ENCODE measurements at places on chromosomes 5 and 9.
A peak's percentile ranks its signal among the peaks of the same experiment; 100 is the strongest.

DNA sequence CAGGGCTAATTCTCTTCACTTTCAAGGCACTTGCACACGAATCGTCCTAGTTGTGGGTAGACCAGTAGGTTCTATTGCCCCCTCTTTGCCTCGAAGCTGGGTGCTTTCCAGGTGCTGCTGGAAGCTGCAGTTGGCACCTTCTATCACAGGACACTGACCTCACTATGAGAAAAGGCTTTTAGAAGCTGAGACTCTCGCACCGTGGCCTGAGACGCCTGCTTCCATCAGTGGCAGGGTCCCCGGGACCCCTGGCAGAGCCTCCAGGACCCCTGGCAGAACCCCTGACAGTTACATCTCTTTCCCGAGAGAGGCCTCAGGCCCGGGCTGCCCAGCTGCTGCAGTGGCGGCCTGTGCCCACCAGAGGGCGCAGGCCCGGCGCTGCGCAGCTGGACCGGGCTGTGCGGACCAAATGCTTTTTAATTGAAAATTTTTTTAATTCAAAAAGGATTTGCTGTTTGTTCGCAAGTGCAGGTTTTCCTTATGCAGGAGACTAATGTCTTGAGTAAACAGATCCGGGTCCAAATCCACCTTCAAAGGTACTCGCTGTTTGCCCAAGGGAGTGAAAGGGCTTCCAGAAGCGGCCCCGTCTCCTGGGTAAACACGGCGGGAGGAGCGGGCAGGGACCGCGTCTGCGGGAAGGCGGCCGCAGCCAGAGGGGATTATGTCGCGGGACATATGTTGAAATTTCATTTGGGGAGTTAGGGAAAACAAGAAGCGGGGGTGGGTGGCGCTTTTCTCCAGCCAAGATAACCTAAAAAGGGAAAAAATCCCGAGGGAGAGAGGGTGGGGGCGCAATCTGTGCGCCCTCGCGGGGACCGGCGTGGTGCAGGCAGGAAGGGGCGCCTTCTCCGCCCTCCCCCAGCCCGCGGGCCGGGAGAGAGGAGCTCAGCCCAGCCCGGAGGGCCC lies 114.5 kb upstream of the LMX1B start:
- H3K4me1 ChIP-seq: peaks cover 2% of the 10 kb centered on the region
- H3K4me3 ChIP-seq: peak overlapping the region; percentile 10
- H3K27me3 ChIP-seq: peaks cover 42% of the 10 kb centered on the region
- DNase-seq: peak; percentile 44
- H3K27ac ChIP-seq: no peak overlapping the region
- H3K36me3 ChIP-seq: no peaks in the 10 kb centered on the region

- DNase-seq: no peak
- H3K27me3 ChIP-seq: no peaks in the 10 kb centered on the region
- peak overlapping the region; percentile 24 for H3K27ac ChIP-seq
- no peak overlapping the region for H3K4me3 ChIP-seq
- H3K4me1 ChIP-seq: peaks cover 41% of the 10 kb centered on the region
- peaks cover 22% of the 10 kb centered on the region for H3K36me3 ChIP-seq
Measured at GRCh38 chr5:76522103-76522935, 100.9 kb downstream of the F2RL2 start.

- DNase-seq: no peak
- peaks cover 81% of the 10 kb centered on the region for H3K4me1 ChIP-seq
- no peak overlapping the region for H3K4me3 ChIP-seq
- H3K27me3 ChIP-seq: peaks cover 10% of the 10 kb centered on the region
Measured at GRCh38 chr9:124210697-124211096, 47.1 kb upstream of the NEK6 start.

GRCh38 chr5:4198461-4198860 lies 602.8 kb downstream of the IRX1 start:
- no peaks in the 10 kb centered on the region for H3K36me3 ChIP-seq
- no peak overlapping the region for H3K4me3 ChIP-seq
- no peaks in the 10 kb centered on the region for H3K4me1 ChIP-seq
- H3K27me3 ChIP-seq: no peaks in the 10 kb centered on the region
- DNase-seq: no peak
- H3K27ac ChIP-seq: no peak overlapping the region

DNA sequence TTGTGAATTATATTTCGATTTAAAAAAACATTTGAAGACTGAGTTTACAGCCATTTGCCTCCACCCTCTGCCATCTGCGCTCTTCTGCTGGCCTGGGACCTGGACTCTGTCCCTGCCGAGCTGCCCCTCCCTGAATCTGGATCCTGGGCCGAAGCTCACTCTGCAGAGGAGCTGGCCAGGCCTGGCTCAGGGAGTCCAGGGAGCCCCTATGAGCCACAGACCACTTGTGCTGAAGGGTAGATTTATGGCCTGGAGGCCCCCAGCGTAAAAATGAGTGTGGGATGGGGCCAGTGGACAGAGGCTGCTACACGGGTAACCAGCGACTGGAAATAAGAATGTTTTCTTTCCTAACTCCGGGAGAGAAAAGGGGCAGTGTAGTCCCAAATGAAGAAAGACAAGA lies 129.8 kb downstream of the FGF18 start:
- no peaks in the 10 kb centered on the region for H3K27me3 ChIP-seq
- H3K27ac ChIP-seq: no peak overlapping the region
- H3K4me3 ChIP-seq: no peak overlapping the region
- H3K36me3 ChIP-seq: no peaks in the 10 kb centered on the region
- H3K4me1 ChIP-seq: no peaks in the 10 kb centered on the region

GRCh38 chr5:142141463-142141862 lies 32.9 kb downstream of the NDFIP1 start:
- no peaks in the 10 kb centered on the region for H3K27me3 ChIP-seq
- H3K4me3 ChIP-seq: no peak overlapping the region
- H3K4me1 ChIP-seq: peaks cover 2% of the 10 kb centered on the region
- no peak for DNase-seq
- no peak overlapping the region for H3K27ac ChIP-seq

GRCh38 chr9:126165755-126166154 lies 160.9 kb upstream of the MVB12B start:
- H3K27me3 ChIP-seq: peaks cover 19% of the 10 kb centered on the region
- H3K4me3 ChIP-seq: no peak overlapping the region
- no peaks in the 10 kb centered on the region for H3K36me3 ChIP-seq
- DNase-seq: no peak
- H3K4me1 ChIP-seq: no peaks in the 10 kb centered on the region
- H3K27ac ChIP-seq: no peak overlapping the region

- no peaks in the 10 kb centered on the region for H3K36me3 ChIP-seq
- DNase-seq: no peak
- no peaks in the 10 kb centered on the region for H3K27me3 ChIP-seq
- no peaks in the 10 kb centered on the region for H3K4me1 ChIP-seq
- no peak overlapping the region for H3K27ac ChIP-seq
- H3K4me3 ChIP-seq: no peak overlapping the region
Measured at GRCh38 chr5:5629607-5629978, 207.1 kb downstream of the ICE1 start.

- no peaks in the 10 kb centered on the region for H3K27me3 ChIP-seq
- H3K4me3 ChIP-seq: no peak overlapping the region
- no peaks in the 10 kb centered on the region for H3K36me3 ChIP-seq
Measured at GRCh38 chr5:105032917-105033316, 1470.3 kb upstream of the NUDT12 start.

GRCh38 chr9:134892221-134892620 lies 11.6 kb downstream of the FCN2 start:
- no peak overlapping the region for H3K4me3 ChIP-seq
- no peak overlapping the region for H3K27ac ChIP-seq
- no peaks in the 10 kb centered on the region for H3K36me3 ChIP-seq
- H3K4me1 ChIP-seq: no peaks in the 10 kb centered on the region
- no peak for DNase-seq

GRCh38 chr5:104050436-104050835 lies 487.8 kb upstream of the NUDT12 start:
- H3K27me3 ChIP-seq: no peaks in the 10 kb centered on the region
- H3K27ac ChIP-seq: no peak overlapping the region
- H3K4me3 ChIP-seq: no peak overlapping the region

GRCh38 chr5:7146886-7147285 lies 249.1 kb upstream of the ADCY2 start:
- H3K27me3 ChIP-seq: no peaks in the 10 kb centered on the region
- H3K4me3 ChIP-seq: no peak overlapping the region
- no peaks in the 10 kb centered on the region for H3K4me1 ChIP-seq
- no peaks in the 10 kb centered on the region for H3K36me3 ChIP-seq
- H3K27ac ChIP-seq: no peak overlapping the region

DNA sequence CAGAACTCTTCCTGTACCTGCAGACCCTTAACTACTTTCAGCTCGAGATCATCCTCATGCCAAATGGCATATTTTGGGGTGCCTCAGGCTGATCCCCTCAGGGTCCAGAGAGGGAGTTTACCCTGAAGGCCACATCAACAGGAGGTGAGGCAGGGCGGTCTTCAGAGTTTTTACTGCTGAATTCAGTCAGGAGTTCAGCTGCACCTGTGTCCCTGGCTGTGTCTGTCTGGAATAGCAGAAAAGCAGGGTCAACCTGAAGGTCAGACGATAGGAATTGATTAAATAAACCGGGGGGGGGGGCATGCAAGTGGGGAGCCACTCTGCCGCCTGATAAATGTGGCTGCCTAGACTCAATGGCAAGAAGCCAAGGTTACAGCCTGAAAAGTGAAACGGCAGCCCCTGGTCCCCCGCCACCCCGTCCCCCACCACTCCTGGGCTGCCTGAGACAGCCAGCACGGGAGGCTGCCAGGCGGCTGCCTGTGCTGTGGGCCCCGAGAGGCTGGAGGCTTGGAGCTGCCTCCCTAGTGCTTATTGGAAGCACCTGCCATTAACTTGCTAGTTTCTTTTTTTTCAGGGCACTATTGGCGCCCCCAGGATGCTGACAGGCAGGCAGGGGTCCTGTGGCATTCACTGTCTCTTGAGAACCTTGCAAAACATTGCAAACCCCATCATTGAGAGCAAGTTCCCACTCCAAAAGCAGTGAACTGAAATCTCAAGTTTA lies 182.7 kb upstream of the PPP1R26 start:
- H3K4me1 ChIP-seq: no peaks in the 10 kb centered on the region
- DNase-seq: no peak
- no peak overlapping the region for H3K27ac ChIP-seq

DNA sequence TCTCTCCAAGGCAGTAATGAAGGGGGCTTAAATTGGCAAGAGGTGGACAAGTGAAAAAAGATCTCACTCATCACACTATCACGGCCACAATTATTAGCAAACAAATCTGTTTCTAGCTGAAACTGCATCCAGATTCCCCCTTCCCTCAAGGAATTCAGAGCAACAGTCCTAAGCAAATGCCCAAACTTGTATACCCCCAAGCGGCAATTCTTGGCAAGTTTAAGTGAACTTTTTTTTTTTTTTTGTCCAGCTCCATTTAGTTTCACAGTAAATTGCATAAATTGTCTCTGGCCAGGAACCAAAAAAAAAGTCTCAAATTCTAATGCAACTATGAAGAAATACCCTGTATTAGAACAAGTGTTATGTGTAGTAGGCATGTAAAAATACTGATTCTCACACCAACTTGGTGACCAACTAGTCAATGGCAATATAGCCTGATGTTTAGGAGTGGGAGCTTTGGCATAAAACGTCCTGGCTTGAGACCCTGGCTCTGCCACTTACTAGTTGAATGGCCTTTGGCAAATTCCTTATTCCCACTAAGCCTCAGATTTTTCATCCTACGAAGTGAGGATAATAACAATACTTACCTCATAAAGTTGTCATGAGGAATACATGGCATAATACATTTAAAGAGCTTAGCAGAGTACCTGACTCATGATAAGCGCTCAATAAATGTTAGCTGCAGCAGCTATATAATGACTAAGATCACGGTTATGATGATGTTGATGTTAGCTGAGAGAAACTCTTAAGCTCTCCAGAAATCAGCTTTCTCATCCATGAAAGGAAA lies 193.2 kb downstream of the ADAMTSL1 start:
- H3K36me3 ChIP-seq: no peaks in the 10 kb centered on the region
- H3K27ac ChIP-seq: no peak overlapping the region
- H3K27me3 ChIP-seq: no peaks in the 10 kb centered on the region
- DNase-seq: no peak

GRCh38 chr5:177554474-177555111 lies at the start of gene FAM193B:
Gene FAM193B, minus strand, starts transcription at chr5:177554563. Its CDS starts 105 bp downstream, at chr5:177554458.
- peak; percentile 97 for DNase-seq
- peaks cover 46% of the 10 kb centered on the region for H3K4me1 ChIP-seq
- no peaks in the 10 kb centered on the region for H3K27me3 ChIP-seq
- peak within 1 kb of the TSS; percentile 78 for H3K4me3 ChIP-seq

DNA sequence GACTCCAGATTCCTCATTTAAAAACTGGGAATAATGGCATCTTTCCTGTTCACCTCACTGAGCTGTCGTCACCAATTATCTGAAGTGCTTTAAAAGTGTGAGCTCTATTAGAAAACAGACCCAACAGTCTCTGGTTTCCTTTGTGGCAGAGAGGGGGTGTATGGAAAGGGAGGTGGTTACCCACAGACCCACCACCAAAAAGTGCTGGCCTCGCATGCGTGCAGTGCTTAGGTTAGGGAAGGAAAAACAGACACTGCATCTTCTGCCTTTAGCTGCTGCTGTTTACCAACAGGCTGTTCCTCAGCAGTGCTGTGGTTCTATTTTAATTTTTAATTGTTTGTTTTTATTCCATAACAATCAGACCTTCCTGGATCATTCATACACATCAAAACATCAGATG lies 249.6 kb downstream of the PIK3R1 start:
- no peak overlapping the region for H3K27ac ChIP-seq
- H3K4me3 ChIP-seq: no peak overlapping the region
- peaks cover under 1% of the 10 kb centered on the region for H3K4me1 ChIP-seq
- DNase-seq: peak; percentile 23
- no peaks in the 10 kb centered on the region for H3K36me3 ChIP-seq

- DNase-seq: no peak
- no peak overlapping the region for H3K27ac ChIP-seq
- no peak overlapping the region for H3K4me3 ChIP-seq
- no peaks in the 10 kb centered on the region for H3K36me3 ChIP-seq
Measured at GRCh38 chr5:140182803-140183367, 7.9 kb downstream of the CYSTM1 start.

GRCh38 chr9:68685770-68686169 lies 19.3 kb upstream of the PIP5K1B start:
- peak; percentile 40 for DNase-seq
- no peaks in the 10 kb centered on the region for H3K36me3 ChIP-seq

DNA sequence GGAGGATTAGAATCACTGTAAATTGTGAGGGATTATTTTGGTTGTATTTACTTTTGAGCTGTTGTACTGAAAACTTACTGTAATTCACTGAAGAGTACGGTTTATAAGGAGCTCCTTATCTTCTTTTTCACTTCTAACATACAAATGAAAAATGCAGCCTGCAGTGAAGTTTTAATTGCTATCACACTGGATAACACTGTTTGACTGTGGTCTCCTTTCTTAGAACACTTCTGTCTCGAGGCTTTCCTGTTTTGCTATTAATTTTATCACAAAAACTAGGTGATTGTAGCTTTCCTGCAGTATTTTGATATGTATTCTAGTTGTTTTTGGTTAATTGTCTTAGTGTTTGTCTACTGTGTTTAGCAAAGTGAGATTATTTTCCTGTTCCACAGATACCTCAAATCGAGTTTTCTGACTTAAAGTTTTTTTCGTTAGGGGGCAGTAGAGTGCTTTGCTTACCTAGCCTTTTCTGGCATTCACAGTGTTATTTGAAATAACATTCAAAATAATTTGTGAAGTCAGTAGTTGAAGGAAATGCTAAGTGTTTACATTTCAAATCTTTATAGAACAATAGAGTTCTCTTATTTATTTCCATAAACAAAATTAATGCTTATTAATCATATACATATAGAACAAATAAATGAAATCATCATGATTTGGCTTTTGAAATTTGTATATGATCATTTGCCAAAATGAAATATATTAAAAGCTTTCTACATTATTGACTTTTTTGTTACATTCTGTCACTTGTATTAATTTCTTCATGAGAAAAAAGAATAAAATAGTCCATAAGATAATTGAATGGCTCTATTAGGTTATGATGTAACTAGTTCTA lies 52.9 kb downstream of the COMMD10 start:
- no peaks in the 10 kb centered on the region for H3K27me3 ChIP-seq
- no peak overlapping the region for H3K27ac ChIP-seq
- no peak for DNase-seq
- no peak overlapping the region for H3K4me3 ChIP-seq

All from activated naive CD4-positive, alpha-beta T cell treated with anti-CD3 and anti-CD28 coated beads, Interleukin-2, amount 10 ng/mL, durations not matched to agents 7 days and 5 days (primary cell).